ENCODE measurements at places on chromosomes 5 and 9. TPM values are rescaled to one million over a fixed set of nuclear protein-coding genes. Genes with fewer than 3 reads are reported as not detected.
A peak's percentile ranks its signal among the peaks of the same experiment; 100 is the strongest.

GRCh38 chr9:136047076-136047774, 47.9 kb downstream of the NACC2 start:
- H3K36me3 ChIP-seq, result no peaks in the 10 kb centered on the region
- H3K4me3 ChIP-seq, result no peak overlapping the region
- H3K4me1 ChIP-seq, result peaks cover 17% of the 10 kb centered on the region
- H3K27me3 ChIP-seq, result no peaks in the 10 kb centered on the region
- H3K27ac ChIP-seq, result no peak overlapping the region
- no peak for DNase-seq

GRCh38 chr9:4815381-4815956, 22.7 kb downstream of the RCL1 start:
- no peaks in the 10 kb centered on the region for H3K4me1 ChIP-seq
- no peaks in the 10 kb centered on the region for H3K27me3 ChIP-seq
- DNase-seq, result no peak
- H3K27ac ChIP-seq, result no peak overlapping the region

DNA sequence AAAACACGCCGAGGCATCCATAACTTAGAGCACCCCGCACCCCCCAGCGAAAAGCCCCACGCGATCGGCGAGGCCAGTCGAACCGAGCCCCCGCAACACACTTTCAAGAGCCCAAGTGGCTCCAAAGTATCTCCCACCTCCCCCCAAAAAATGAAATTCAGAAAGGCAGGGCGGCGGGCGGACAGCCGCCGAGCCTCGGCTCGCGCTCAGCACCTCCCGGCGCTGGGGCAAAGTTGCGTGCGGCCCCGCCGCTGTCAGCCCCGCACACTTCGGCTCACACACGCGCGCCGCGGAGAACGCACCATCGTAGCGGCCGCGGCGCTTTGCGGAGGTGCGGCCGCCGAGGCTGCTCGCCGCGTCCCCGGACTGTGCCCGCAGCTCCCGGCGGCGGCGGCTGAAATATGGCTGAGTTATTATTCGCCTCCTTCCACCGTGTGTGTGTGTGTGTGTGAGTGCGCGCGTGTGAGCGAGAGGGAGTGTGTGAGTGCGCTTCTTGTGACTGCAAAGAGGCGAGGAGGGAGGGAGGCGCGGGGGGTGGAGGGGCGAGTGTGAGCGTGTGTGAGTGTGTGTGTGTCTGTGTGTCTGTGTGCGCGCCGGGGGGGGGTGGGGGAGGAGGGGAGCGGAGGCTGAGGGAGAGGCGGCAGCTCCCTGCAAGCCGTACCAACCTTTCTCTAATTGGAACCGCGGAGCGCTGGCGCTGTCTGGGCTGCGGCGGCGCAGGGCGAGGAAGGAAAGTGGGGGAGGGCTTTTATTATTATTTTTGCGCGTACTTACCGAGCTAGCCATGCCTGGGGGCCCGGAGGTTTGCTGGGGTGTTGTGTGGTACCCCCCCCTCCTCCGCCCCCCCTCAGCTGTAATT, 599 bp downstream of the MLLT3 start:
- no peaks in the 10 kb centered on the region for H3K36me3 ChIP-seq
- peak; percentile 75 for DNase-seq
- no peaks in the 10 kb centered on the region for H3K27me3 ChIP-seq

GRCh38 chr5:61706751-61707150, 374.7 kb downstream of the ZSWIM6 start:
- H3K27ac ChIP-seq, result no peak overlapping the region
- H3K4me1 ChIP-seq, result no peaks in the 10 kb centered on the region
- H3K4me3 ChIP-seq, result no peak overlapping the region
- no peaks in the 10 kb centered on the region for H3K36me3 ChIP-seq

RASEF gene
- 0.91 TPM for total RNA-seq

Measured in astrocyte (in vitro differentiated cells and primary cell).